ENCODE measurements at places on chromosomes 3 and 15.

DNA sequence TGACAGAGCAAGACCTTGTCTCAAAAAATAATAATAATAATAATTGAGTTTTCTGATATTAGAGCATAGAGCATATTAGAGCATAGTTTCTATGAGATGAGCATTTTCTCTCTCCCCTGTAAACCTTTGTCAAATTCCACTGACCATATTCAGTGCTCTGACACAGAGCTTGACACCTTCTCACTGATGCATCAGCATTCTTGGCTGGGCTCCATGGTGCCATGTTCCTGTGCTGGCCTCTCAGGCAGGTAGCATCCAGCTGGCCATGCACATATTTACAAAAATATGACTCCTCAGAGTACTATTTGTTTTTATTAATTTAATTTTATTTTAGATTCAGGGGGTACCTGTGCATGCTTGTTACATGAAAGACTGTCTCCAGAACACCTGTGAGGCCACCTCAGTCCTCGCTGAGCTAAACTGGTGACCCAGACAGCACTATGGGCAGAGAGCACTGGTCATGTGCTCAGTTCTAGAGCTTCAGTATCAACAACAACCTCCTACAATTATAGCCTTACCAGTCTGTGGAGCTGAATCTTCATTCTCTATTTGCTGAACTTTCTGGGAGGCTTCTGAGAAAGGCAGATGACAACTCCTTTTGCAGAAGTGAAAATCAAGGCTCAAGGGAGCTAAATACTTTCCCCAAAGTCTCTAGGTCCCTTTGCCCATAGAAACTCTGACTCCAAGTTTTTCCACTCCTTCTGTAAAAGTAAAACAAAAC is 21.6 kb upstream of the SLC28A2 start:
- no peak for DNase-seq

GRCh38 chr3:147851062-147851461 is 441.9 kb downstream of the ZIC1 start:
- no peak for DNase-seq

DNA sequence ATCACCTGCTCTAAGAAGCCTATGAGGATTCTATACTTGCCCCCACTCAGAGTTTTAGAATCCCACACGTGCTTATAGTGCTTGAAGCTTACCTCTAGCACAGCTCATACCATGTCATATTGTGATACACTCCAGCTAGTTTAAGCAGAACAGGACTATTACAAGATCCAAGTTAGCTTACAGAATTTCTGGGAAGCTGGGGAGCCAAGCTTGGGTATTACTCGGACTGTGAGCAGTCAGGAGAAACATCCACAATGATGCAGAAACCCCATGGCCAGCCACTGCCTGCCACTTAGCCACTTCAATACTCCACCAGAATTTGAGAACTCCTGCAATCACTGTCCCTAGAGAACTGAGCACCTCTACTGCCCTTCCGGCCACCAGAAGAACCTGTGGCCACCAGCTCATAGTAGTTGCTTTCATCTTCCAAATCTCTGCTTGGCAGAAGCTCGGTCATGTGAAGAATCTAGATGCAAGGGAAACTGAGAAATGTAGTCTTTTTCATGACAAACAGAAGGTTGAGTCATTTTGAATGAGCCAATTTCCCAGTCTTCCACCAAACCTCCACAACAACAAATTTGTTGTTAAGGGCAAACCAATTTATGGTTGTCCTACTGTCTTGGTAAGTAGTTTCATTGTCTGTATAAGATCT is 27.7 kb upstream of the SSR3 start:
- no peak for DNase-seq

DNA sequence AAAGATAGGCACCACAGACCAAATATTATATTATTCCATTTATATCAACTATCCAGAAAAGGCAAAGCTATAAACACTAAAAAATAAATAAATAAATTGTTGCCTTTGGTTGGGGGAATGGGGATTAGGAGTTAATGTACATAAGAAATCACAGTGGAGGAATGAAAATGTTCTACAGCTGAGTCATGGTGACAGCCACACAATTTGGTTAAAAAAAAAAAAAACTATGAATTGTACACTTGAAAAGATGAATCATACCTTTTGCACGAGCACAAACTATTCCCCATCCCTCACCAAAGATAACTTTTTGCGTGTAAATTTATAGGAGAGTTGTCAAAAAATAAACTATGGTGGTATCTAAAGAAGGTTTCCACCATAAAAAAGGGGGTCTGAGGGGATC is 103.2 kb downstream of the TBC1D5 start:
- DNase-seq = no peak

DNA sequence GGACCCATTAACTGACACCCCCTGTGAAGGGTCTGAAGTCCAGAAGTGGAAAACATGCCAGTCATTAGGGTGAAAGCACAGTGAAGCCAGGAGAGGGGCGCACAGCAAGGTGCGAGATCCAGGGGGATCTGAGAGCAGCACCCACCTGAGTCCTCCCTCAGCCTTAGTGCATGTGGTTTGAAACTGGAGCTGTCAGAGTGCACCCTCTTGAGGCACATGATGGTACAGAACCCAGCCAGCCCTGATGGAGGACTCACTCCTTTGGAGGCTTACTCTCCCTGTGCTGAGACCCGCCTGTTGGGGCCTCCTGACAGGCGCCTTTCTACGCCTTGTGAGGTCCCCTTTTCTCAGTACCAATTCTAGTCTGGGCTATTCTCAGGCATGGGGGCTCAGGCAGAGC is 77.8 kb downstream of the IL20RB start:
- no peak for DNase-seq
